CD4-positive, alpha-beta T cell treated with Interleukin-1 beta for 1 hour (primary cell): ENCODE measurements at places on chromosomes 1 and 21.

DNA sequence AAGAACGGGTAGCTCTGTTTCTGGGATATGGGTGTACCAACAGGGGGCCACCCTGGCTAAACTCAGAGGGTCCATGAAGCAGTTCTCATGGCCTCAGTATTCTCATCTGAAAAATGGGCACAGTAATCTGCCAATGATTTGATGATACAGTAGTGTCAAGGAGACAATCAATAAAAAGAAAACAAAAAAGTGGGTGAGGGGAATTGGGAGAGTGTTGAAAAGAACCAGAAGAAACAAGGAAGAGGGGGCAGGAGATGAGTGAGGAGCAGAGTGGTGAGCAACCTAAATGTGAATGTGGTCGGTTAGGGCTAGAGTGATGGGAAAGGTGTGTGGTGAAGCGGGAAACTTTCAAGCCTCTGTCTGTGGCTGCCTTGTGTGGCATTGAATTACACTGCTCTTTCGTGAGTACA lies 2.0 kb downstream of the SLAMF7 start:
- DNase-seq, result no peak

DNA sequence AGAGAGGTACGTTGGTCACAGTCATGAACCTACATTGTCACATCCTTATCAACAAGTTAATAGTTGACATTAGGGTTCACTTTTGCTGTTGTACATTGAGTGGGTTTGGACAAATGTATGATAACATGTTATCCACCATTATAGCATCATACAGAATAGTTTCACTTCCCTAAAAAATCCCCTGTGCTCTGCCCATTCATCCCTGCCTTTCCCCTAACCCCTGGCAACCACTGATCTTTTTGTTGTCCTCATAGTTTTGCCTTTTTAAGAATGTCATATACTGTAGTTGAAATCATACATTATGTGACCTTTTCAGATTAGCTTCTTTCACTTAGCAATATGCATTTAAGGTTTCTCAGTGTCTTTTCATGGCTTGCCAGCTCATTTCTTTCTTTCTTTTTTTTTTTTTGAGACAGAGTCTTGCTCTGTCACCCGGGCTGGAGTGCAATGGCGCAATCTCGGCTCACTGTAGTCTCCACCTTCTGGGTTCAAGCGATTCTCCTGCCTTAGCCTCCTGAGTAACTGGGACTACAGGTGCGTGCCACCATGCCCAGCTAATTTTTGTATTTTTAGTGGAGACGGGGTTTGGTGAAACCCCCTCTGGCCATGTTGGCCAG lies 50.6 kb downstream of the UCK2 start:
- DNase-seq, result no peak

DNA sequence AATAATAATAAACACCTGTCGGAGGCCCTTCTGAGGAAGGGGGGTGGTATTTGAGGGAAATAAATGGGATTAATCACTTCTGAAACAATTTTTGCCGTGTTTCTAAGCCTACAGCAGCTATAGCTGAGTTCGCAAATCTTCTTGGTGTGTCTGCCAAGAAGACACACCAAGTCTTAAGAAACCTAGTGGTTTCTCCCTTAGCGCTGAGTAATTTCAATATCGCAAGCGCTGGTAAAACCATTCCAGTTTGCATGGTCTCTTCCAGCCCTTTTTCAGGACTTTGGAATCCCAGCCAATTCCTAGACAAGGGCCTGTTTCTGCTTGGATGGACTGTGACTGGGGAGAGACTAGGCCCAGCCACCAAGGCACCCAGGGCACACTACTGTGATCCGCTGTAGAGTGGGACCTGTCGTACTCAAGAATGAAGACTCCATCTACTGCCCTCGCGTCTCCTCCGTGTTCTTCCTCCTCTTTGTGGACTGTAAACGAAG lies 7.5 kb upstream of the LHX8 start:
- no peak for DNase-seq

DNA sequence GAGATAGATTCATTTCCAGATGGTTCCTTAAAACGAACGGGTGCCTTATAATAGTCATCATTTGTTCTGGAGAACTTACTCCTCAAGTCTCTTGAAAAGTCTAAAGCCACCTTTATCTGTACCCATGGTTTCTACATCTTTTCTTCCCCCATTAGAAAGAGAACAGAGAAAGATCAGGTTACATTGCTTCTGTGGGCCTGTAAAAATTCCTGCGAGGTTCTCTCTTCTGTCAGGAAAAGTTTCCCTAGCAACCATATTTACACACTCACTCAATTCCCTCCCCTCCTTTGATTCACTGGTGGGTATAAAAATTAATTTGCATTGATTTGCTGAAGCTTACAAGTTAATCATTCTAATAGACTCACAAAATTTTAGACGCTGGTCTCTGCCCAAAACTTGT lies 6.7 kb downstream of the PHC2 start:
- no peak for DNase-seq

DNA sequence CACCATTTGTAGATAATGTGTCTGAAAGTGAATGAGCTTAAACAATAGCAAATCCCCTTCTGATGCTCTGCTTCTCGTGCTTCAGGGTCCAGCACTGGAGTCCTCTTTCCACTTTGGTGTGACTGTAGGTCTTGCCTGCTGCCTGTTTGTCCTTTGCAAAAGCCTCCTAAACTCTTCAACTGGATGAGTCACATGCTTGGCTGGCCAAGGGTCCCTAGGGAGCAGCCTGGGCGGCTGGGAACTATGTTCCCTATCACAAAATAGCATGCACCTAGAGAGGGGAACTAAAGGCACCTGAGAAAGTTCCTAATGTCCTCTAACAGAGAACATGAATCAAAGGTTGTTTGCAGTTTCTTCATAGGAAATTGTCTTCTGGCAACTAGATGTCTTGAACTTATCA lies 607.2 kb upstream of the PLXNA2 start:
- no peak for DNase-seq

GRCh38 chr1:84506729-84507453 lies 510 bp upstream of the GNG5 start:
- DNase-seq, result no peak

GRCh38 chr1:56432166-56432971 lies 147.0 kb downstream of the PLPP3 start:
- no peak for DNase-seq

- DNase-seq, result no peak
Measured at GRCh38 chr1:184340984-184341383, 45.8 kb upstream of the C1orf21 start.

GRCh38 chr1:91697416-91697815 lies 188.5 kb downstream of the TGFBR3 start:
- DNase-seq, result peak; percentile 21

DNA sequence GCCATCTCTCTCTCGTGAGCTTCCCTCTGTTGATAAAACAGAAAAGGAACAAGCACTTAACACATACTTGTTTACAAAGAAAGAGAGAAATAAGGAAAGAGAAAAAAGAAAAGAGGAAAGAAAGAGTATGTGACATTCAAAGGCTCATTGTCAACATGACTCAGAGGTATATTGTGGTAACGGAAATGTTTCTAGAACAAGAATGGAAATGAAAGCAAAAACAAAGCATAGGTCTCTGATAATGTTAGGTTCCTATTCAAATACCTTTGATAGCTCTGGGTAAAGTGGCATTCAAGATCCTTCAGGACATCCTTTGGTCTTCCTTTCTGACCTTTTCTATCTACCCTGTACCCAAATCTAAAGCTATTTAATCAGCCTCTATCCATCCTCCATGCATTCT lies 67.4 kb upstream of the DMRTA2 start:
- no peak for DNase-seq

GRCh38 chr1:30286988-30287839 lies 436.2 kb downstream of the MATN1 start:
- DNase-seq, result no peak

DNA sequence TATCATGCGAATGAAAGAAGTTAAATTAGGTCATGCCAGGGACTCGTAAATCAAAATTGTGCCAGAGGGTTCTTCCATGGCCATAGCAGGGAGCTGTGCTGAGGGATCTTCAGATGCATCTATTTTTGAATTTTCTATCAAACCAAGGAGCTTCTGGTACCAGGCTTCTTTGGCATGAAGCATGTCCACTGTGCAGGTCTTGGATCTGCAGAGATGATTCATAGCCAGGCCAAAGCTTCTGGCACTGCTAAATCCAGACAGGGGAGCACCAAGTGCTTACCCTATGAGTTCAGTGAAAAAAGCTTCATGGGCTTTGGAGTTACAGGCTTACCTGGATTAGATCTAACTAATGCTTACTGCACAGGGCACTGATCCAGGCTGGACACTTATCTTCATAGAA lies 154.2 kb upstream of the DAB1 start:
- DNase-seq, result no peak

GRCh38 chr21:43825936-43826622 lies 36.7 kb downstream of the RRP1 start:
- DNase-seq, result no peak

DNA sequence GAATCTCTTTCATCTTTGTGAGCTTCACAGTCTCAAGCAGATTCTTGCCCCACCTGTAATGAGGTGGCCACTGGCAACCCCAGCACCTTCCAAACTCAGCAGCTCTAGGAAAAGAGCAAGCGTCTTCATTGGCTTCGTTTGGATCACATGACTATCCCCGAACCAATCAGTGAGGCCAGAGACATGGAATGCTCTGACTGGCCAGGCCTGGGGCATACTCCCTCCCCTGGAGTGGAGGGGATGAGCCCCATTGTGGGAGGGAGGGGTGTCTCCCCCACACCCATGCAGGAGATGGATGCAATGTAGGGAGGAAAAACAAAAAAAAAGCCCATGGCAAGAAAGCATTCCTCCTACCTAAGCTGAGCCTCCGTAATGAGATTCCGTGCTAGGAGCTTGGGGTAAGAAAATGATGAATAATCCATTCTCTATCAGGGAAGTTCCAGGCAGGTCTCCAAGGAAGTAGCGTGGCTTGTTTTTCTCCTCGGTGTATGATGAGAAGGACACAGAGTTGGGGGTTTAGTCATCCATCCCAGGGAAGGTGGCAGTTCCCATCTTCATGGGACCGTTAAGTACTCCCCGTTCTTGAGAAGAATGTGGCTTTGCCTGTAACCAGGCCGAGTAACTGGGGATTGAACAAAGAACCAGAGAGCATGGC lies 32.7 kb downstream of the FHAD1 start:
- no peak for DNase-seq

DNA sequence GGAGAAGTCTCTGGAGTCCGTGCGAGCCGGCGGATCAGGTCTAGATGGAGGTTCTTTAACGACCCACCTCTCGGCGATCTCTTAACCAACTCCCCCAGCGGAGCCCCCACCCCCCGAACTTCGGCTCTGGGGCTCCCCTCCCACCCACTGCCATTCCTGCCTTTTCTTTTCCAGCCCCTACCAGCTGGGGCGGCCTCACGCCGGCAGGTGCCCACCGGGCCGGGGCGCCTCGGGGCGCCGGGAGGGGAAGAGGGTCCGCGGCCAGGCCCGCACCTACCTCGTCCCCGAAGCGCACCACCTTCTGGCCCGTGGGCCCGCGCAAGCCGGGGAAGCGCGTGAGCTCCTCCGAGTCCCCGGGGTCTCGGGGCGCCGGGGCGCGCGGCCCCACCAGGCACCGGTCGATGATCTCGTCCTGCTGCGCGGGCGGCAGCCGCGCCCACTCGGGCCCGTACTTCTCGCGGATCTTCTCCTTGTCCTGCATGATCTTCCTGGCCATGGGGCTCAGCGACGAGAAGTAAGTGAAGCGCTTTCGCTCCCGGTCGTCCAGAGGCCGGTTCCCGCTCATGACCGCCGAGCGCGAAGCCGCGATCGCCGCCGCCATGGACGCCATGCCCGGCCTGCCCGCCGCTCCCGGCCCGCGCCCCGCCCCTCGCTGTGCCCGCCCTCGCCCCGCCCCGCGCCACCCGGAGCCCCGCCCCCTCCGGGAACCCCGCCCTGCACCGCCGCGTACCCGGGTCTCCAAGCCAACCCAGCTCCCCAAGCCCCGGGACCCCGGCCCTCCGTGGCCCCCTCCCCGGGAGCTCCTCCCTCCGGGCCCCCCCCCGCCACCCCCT lies at the start of gene C1orf198:
C1orf198 (minus strand) TSS at position 619 of the 833 bp plus-strand sequence; CDS start at position 610, 9 bp downstream.
- peak; percentile 81 for DNase-seq

DNA sequence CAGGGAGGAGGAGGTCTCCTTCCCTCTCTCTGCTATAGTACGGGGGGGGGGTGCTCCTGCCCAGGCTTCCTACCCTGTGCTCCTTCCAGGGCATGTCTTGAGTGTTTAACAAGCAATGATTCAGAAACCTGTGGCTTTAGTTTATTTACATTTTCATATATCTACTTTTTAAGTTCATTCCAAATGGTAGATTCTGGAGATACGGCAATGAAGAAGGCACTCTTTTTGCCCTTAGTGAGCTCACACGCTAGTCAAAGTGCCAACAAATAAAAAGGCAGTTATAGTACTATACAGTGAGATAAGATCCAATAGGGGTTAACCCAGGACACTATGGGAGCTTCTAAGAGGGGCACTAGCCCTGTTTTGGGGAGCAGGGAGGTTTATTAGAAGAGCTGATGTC lies 169.3 kb upstream of the CACNA1E start:
- no peak for DNase-seq

DNA sequence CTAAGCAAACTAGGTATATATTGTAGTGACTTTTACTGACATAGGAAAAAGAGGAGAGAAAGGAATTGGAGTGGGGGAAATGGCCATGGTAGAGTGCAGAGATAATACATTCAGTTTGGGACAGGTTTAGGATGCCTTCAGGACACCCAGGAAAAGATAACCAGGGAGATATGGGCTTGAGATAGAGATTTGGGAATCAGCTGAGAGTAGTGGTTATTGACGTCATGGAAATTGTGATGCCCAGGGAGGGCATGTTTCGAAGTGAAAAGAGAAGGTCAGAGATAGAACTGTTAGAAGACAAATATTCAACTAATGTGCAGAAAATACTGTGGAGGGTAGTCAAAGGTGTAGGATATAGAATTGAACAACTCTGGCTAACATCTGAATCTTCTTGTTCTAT lies 40.6 kb downstream of the CAMSAP2 start:
- DNase-seq, result no peak

- DNase-seq, result peak; percentile 16
Measured at GRCh38 chr1:100362821-100363466, 10.6 kb downstream of the CDC14A start.

- no peak for DNase-seq
Measured at GRCh38 chr1:235069577-235070563, 58.8 kb downstream of the TOMM20 start.
